Stimulated activated CD4-positive, alpha-beta T cell treated with anti-CD3 and anti-CD28 coated beads, Interleukin-1b, Interleukin-23, amount 100 ng/mL, for 1 hour (primary cell): ENCODE measurements at places on chromosomes 16 and 17.

- no peak for DNase-seq
Measured at GRCh38 chr16:24198807-24199533, 57.2 kb upstream of the CACNG3 start.

GRCh38 chr16:85553436-85554113, 59.5 kb upstream of the GSE1 start:
- peak; percentile 21 for DNase-seq

DNA sequence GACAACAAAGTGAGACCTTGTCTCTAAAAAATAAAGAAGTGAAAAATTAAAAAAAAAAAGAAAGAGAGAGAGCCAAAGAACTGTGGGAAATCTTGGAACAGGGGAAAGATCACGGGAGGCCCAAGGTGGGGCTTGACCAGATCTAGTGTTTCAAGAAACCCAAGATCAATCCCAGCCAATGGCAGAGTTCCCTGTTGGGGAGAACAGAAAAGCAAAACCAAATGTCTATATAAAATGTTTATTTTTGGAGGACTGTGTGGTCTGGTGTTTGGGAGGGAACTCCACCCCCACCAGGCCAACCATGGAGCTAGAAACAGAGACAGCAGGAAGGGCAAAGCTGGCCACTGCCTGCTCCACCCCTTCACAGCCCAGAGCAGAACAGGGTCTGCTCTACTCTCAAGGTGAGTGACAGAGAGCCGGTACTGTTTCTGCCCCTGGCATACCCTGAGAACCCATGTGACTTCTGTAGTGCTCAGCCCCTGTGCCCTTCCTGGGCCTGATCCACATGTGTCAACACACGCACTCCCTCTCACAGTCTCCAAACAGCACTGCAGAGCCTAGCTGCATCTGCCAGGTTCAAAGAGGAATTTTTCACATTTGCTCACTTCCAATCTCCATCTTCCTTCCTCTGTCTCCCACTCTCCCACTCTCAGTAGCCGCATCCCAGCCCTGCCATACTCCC, 3.7 kb downstream of the TMEM101 start:
- DNase-seq = no peak

GRCh38 chr16:74079232-74079586, 217.4 kb upstream of the PSMD7 start:
- DNase-seq = no peak

GRCh38 chr16:15803618-15804017, 53.2 kb downstream of the MYH11 start:
- DNase-seq = no peak
